B cell (primary cell): ENCODE measurements at places on chromosomes 2 and 18.

DNA sequence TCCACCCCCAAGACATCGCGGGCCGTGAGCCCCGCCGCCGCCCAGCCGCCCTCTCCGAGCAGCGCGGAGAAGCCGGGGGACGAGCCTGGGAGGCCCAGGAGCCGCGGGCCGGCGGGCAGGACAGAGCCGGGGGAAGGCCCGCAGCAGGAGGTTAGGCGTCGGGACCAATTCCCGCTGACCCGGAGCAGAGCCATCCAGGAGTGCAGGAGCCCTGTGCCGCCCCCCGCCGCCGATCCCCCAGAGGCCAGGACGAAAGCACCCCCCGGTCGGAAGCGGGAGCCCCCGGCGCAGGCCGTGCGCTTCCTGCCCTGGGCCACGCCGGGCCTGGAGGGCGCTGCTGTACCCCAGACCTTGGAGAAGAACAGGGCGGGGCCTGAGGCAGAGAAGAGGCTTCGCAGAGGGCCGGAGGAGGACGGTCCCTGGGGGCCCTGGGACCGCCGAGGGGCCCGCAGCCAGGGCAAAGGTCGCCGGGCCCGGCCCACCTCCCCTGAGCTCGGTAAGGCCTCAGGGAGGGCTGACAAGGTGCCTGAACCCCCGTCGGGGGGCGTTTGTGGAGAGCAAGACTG lies 14.2 kb downstream of the SPEG start:
- no peak for DNase-seq

DNA sequence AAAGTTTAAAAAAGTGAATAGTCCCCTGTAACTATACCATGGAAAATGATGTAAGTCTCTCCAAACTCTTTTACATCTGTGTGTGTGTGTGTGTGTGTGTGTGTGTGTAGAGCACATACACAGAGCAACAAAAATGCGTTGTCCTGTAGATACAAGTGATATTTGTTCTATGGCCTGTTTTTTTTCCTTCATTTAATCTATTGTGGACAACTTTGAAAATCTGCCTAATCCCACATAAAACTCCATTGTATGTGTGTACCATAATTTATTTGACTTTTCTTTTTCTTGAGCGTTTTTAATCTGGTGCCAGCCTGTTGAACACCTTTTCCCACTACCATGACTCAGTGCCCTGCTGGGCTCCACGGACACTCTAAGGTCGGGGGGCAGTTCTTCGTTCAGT lies 52.3 kb upstream of the ELOA2 start:
- no peak for DNase-seq

DNA sequence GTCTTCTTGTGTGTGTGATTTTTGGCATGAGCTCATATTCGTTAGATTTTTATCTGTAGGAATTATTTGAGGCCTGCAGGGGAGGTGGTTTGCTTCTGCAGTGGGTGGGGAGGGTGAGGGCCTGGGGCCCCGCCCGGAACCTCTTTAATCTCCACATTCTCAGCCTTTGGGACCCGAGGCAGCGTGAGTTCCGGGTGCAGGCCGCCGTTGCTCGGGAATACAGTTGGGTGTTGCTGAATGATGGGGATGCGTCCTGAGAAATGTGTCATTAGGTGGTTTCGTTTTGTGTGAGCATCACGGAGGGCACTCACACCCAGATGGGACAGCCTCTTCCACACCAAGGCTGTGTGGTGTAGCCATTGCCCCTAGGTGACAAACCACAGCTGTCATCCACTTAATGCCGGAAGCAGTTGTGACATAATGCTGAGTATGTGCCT lies 13.7 kb upstream of the GAL3ST2 start:
- no peak for DNase-seq

DNA sequence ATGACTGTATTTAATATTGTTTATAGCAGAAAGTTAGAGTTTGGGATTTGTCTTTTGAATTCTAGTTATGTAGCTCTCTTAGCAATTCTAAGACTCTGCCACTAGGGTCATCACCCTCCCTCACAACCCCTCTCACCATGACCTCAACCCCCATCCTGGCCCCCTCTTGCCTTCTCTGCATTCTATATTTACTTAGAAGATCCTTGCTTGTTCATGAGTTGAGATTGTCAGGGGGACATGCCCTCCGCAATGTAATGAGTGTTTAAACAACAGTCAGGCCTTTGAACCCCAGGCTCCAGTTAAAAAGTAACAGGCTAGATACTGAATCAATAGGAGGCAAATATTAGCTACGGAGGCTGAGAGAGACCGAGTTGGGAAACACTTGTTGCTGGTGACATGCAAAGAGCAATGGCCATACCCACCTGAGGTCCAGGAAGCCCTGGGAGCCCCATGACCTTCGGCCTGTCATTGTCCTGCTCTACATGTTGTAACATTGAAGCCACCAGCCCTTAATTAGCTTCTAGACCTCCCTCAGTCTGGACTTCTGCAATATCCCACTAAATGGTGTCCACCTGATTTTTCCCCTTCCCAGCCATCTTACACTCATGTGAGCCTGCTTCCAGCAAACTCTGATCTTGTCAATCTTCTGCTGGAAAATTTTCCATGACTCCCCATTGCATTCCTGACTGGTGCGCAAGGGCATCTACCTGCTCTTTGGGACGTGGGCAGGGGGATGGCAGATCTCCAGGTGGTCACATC lies 221.1 kb downstream of the ALPK2 start:
- no peak for DNase-seq

GRCh38 chr2:22247466-22247865 lies 1123.7 kb downstream of the TDRD15 start:
- DNase-seq: no peak

DNA sequence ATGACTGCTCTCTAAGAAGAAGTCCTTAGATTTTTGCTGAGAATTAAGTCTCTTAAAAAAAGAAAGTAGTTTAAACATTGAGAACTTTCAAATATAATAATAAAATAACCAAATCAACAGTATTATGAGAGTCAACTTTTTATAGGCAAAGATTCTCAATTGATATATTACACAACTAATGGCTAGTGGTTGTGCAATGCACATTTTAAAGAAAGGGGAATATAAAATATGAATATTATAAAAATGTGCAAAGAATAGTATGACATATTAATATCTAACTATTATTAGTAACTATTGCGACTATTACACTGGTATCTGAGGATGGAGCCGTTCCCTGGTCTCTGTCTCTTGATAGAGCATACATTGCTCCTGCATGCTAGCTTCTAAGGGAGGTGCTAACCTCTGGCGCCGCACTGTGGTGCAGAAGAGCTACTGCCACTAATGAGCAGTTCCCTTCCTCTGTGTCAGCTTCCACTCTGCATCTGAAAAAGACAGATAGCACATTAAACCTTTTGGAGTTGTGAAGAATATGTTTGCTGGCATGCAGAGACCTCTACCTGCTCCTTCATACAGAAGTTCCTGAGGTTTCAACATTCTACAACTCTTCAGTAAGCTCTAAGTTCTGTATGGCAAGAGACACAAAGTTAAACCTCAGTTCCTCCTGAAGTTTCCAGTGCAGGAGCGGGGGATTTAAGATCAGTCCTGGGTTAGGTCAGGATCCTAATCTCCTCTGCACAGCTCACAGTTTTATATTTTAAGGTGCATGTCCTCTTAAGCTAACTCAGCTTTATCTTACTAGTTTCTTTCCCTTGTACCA lies 3.5 kb upstream of the SLC9A2 start:
- peak; percentile 37 for DNase-seq

GRCh38 chr2:127277028-127277427 lies 16.9 kb downstream of the ERCC3 start:
- no peak for DNase-seq

- no peak for DNase-seq
Observed at GRCh38 chr2:207286106-207286505, 120.4 kb upstream of the KLF7 start.

DNA sequence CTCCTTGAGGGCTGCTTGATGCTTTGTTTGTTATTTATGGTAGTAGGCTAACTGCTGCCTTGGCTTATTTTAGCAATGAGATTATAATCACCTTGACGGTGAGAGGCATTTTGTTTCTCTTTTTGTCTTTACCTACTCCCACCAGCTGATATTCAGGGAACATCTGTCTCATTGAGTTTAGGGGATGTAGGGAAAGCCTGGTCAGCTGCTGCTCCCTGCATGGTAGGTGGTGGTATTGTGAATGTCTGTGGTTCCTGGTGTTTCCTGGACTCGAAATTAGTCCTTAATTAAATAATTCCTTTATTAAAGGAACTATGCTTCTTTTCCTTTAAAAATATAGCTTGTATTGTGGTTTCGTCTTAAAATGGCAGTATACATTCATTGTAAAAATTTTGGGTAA lies 77.8 kb downstream of the ADAM23 start:
- no peak for DNase-seq
